Mucosa of gallbladder (tissue), 1 donor: ENCODE measurements at places on chromosomes 2 and 18.

GRCh38 chr2:203706403-203706802 is at the start of gene CD28:
Gene CD28, plus strand, starts transcription at chr2:203706639. Its CDS starts 58 bp downstream, at chr2:203706697.
- peak; percentile 64 for DNase-seq

DNA sequence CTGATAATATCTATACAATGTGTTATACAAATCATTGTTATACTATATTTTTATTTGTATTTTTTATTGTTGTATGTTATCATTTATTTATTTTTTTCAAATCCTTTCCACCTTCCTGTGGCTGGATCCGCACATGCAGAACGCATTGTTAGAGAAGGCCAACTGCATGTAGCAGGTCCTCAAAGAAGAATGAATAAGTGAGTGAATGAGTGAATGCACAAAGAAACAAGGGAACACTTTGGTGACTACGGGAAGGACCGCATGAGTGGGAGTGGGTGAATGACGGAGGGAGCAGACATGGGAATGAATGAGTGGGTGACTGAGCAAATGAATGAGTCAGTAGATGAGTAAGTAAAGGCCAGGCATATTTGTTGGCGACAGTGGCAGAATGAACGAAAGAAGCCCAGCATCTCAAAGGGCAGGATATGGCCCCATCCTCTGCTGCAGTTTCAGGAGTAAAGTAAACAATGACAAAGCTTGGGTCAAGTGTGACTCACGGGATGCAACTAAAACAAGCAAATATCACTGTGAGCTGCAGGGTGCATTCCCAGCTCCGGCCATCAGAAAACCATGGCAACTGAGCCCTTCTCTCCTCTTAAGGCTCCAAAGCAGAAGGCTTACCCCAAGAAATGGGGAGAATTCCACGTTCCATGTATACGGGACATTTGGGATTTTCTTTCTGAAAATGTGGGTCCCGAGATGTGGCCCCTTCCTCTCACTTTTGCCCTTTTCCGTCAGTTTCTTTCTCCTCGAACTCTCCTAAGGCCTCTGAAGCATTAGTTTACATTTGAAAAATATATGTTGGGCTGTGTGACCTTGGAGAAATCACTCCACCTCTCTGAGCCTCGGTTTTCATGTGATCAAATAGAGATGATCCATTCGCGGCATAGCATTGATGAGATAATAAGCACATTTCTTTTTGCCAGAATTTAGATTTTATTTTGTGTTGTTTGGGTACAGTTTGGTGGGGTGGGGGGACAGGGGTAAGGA is 24.5 kb downstream of the KCNF1 start:
- peak; percentile 68 for DNase-seq

- DNase-seq: peak; percentile 59
Measured at GRCh38 chr2:149399934-149400615, 69.7 kb downstream of the LYPD6 start.

DNA sequence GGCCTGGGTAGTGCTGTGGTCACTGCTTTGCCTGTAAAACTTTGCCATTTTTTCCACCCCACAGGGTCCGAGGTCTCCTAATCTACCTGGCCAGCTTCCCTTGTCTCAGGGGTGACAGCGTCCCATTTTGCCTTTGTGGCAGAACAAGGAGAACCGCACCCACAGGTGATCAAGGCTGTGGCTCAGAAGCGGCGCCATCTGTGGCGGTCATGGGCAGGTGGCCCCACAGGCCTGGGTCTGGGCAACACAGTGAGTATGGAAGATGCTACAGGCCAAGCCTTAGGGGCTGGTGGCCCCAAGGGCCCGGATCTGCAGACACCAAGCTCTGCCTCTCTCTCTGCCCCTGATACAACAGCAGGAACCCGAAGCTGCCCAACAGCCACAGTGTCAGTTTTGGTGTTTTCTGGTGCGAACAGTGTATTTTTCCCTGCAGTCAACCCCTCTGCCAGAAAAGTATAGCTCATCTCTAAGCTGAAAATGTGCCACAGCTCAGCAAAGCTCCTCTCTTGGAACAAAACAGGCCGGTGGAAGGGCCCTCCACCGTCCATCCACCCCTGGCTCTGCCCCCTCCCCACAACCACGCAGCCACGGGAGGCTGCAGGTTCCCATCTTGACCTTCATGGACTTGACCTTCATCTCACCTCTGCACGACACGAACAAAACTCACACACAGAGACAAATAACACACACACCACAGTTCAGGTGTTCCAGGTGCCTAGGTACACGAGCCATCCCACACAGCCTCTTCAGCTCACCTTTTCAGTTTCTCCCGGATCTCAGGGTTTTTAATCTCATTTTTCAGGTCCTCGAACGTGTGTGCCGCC is 96.7 kb downstream of the PXDN start:
- DNase-seq: no peak

DNA sequence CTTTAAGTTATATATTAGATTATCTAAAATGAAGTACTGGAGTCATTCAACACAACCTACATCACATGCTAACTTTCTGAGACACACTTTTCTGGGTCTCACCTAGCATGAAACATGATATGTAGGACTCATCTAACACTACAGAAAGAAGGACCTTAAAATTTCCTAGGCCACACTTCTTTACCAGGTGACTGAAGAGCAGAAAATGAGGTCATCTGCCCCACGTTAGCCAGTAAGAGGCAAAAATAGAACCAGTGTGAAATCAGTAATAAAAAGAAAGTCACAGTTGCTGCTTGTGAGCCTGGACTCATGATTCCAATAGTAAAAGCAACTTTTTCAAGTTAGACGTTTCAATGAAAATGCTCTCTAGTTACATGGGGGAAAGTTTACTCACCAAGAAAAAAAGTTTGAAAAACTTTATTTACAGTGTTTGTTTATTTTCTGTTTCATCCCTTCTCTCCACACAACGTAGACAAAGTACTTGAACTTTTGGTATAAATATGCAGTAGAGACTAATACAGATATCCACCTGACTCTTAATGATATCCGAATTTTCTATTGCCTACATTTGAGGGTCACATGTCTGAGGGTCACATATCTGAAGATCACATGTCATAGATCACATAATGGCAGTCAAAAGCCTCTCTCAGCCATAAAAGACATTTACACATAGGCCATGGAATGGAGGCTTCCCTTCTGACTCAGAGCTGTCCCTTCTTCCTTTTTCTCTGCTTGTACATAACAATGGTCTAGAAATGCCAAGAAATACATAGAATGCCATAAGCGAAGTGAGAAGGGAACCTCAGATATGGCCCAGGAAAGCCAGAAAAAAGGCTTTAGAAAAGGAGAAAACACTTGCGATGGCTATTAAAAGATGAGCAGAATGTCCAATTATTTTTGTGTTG is 362.9 kb downstream of the ZEB2 start:
- DNase-seq: no peak

DNA sequence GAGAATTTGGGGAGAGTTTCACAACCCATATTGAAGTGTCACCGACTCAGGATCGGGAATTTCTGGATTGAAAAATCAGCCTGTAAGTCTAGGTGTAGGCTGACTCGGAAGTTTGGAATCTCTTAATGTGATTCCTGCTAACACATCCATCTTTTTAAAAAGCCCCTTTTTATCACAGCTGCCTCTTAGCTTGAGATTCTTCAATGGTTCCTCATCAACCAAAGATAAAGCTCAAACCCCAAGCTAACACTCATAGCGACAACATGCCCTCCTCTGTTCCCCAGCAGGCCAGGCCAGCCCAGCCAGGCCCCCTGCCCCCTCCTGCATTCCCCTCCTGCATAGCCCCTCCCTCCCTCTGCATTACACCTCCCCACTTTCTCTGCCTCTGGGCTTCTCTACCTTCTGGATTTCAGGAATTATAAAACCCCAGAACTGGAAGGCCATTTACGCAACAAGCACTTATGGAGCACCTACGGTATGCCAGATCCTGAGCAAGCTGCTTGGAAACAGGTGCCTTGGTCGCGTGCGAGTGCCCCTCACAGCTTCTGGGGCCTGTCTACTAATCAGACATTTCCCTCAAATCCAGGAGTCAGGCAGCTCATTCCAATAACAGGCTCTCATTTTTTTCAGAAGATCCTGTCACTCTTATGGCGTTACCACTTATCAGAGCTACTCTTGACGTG is 63.4 kb downstream of the EMX1 start:
- no peak for DNase-seq

DNA sequence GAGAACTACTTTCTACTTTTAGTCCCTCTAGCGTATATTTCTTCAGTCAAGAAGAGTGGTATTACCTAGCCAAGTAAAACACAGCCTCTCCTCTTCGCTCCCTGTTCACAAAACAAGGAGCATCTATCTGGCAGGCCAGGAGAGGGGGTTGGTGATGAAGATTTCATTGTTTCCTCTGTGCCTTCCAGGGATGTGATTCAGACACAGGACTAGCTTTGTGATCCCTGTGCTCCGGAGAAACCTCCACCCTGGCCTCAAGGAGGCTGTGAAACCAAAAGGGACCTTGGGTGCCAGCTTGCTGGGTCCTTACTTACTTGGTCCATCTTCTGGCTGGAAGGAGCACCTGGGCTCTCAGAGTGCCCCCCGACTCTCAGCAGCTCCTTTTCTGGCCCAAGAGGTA is 5.7 kb downstream of the RHOB start:
- no peak for DNase-seq

DNA sequence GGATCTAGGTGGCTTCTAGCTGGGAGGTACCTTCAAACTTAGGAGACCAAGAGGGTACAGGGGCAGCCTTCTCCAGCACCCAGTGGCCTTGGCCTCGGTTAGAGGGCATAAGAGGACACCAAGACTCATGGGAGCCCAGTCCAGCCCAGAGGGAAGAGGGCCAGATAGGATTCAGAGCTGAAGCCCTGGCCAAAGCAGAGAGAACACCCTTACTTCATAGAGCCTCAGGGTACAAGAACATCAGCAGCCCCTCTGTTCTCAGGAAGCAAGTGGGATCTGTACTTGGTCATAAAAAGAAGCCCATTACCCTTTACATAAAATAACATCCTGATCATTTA is 45.0 kb upstream of the ASPRV1 start:
- no peak for DNase-seq

DNA sequence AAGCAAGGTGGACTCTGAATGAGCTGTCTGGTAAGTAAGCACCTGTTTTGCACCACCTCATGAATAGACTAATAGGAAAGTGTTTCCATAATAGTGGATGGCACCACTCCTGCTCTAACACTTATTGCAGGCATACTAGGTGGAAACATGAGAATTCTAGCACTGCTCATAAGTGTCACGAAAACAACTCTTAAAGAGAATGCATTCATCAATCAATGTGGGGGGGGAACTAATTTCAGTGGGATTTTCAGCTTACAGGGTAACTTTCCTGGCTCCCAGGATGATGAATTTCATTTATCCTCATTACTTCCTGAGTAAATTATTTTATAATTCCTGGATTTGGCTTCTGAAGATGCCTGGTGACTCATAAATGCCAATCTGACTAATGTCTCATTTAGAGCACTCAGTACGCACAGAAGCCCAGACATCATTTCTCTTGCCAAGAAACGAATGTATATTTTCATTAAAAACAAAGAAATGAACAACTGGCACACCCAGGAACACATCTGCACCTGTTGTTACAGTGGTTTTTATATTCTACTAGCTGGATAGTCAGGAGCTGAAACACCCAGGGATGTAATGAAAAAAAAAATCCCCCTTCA is 129.6 kb downstream of the PID1 start:
- no peak for DNase-seq

DNA sequence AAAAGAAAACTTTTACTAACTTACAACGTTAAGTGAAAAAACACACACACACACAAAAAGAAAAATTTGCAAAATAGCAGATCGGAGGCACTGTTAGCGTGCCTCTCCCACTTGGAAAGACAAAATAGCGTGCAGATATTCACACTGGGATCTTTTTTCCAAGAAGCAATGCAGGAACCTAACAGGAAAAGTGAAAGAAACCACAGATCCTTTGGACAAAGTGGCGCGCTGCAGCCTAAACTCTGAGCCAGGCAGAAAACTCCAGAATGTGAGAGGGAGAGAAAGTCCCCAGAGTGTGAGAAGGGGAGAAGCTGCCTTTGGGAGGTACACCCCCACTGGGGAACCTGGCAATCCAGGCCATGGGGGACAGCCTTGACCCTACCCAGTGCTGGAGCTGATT is 70.7 kb upstream of the SERPINE2 start:
- no peak for DNase-seq

GRCh38 chr2:28088970-28089369 is 198.4 kb downstream of the BABAM2 start:
- no peak for DNase-seq

- no peak for DNase-seq
Measured at GRCh38 chr2:8701681-8702379, 20.0 kb downstream of the ID2 start.

- DNase-seq: no peak
Measured at GRCh38 chr2:214801068-214801467, 8.4 kb downstream of the BARD1 start.
